C1 segment of cervical spinal cord (tissue), 14 donors: ENCODE measurements at places on chromosomes 7 and 10.

GRCh38 chr10:4676566-4676965 lies 149.4 kb upstream of the AKR1E2 start:
- no peak for DNase-seq

GRCh38 chr7:123624527-123625183 lies 23.0 kb downstream of the ASB15 start:
- DNase-seq: no peak

DNA sequence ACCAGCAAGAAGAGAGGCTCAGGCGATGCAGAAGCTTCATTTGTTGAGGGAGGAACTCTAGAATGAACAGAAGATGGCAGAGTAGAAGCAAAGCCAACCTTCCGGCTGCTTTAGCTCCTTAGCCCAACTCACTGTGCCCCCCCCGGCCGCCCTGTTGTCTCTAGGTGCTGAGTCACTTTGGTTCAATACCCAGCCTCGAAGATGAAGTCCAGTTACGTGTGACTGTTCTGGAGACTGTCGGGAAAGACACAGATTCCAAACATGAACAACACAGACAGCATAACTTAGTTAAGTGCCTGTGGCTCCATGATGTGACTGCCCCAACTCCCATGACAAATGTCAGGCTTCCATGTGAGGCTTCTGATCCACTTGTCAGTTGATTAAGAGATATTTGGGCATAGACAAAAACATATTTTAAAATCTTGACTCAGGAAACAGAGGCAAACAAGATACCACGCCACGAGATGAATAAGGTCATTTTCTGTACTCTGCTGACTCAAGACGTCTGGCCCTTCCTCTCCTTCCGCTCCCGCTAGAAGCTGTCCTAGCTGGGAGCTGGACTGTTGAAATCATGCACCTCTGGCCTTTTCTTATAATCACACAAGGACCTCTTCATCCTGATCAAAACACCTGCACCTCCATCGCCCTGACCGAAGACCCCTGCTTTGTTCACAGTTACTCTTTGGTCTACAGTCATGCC lies 199.3 kb downstream of the FRMD4A start:
- no peak for DNase-seq

DNA sequence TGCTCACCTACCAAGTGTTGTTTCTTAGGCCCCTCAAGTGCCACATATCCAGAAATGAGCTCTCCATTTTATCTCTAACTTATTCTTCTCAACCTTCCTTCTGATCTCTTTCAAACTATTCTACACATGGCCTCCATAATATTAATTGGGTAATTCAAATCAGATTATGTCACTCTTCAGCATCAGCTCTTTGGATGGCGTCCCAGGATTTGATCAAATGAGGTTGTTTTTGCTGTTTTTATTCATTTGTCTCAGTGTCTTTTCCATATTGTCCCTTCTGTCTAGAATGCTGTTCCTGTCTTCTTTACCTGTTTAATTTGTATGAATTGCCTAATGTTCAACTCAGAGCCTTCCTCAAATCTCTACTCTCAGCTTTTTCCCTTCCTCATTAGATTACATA lies 234.6 kb upstream of the CXCL12 start:
- no peak for DNase-seq

DNA sequence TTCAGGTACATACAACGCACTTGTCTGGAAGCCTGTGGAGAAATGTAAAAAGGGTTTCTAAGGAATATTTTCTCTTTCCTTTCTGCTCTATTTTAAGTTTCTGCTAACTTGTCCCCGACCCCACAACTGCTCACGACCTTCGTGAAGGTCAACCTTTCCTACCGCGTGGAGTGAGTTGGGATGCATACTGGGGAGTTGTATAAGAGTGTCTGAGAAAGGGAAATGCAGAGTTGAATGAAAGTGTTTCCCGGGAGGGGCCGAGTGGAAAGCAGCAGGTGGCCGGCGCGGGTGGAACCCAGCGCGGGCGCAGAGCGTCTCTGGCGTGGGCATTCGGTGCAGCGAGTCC lies 17.9 kb upstream of the ACBD5 start:
- DNase-seq: no peak

- no peak for DNase-seq
Observed at GRCh38 chr10:111277661-111278060, 200.8 kb downstream of the ADRA2A start.

- DNase-seq: no peak
Observed at GRCh38 chr7:68748934-68749900, 849.1 kb upstream of the AUTS2 start.

DNA sequence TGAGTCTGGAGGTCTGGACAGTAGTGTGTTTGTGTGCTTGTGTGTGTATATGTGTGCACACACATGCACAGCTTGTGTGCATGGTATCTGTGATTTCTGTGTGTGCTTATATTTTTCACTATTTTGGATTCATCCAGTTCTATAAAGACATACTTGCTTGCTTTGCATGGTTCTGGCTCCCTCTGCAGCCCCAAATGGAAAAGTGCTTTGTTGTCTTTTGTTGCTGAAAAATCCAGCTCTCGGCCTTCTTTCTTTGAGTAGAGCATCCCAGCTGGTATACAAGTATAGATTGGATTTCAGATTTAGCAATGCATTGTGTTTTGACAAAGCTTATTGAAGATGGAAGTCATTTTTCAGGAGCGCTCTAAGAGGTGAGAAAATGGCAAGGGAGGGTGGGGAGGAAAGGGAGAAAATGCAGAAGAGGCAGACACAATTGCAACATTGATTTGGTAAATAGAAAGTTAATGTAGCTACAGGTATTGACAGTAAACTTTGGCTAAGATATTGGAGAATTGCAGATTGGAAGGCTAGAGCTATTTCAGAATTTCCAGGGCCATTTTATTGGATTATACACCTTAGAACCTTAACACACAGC lies 333.9 kb downstream of the AUTS2 start:
- peak; percentile 1 for DNase-seq

DNA sequence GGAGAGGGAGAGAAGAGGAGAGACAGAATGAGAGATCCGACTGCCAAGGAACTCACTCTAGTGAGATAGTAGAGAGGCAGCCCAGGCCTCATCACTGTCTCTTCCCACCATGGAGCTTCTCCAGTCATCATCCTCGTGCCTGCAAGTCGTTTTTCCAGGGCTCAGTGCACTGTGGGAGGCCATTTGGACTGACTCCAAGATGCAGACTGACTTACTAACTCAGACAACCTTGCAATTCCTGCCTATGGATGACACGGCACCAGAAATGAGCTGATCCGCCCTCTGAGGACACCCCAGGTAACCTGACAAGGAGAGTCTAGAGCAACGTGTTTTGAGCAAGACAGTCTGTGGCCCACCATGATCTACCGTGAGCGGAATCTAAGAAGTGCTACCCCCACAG lies 154.9 kb downstream of the GLI3 start:
- no peak for DNase-seq

GRCh38 chr10:7596356-7596755 lies 70.4 kb downstream of the ITIH5 start:
- DNase-seq: no peak

DNA sequence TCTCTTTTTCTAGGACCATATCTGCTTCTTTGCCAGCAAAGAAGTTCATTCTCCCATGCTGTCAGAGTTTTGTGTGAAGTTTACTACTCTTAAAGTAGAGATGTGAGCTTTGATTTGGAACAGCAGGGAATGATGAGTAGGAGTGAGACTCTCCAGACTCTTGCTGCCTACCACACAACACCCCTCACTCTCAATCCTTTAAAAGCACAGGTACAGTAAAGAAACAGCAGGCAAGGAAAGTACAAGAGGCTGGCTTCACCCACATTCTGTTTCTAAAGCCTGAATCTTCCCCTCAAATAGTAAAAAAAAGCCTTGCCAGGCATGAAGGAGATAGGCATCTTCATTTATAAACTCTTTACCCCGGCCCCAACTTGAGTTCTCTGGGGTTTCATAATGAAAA lies 97.3 kb downstream of the ARMH3 start:
- DNase-seq: no peak

DNA sequence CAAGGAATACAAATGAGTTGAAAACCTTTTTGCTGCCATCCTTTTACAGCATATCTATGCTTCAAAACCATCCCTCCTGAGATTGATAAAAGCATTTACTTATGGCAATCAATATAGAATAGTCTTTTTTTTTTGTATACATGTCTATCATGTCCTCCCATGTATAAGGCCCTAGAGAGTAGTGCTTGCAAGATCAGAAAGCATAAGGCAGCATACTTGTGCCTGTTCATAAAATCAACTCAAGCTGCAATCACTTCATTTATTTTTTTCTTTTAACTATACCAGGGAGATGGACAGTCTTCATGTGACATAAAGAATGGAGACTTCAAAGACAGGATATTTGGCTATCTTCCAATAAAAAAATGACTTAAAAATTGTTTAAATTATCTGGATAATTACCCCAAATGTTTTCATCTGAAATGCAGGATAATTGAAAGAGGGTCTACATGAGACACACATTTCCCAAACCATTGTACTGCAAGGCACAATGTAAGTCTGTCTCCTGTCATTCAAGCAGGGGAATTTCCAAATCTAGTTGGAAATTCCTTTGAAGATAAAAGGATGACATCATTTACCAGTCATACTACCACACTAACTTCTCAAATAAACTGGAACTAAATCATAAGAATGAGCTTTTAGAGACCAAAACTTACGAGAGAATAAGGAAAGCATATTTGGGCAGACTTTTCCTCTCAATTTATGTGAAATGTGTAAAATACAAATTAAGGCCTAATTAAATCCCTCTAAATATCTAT lies 22.5 kb downstream of the LRRN3 start:
- DNase-seq: no peak

DNA sequence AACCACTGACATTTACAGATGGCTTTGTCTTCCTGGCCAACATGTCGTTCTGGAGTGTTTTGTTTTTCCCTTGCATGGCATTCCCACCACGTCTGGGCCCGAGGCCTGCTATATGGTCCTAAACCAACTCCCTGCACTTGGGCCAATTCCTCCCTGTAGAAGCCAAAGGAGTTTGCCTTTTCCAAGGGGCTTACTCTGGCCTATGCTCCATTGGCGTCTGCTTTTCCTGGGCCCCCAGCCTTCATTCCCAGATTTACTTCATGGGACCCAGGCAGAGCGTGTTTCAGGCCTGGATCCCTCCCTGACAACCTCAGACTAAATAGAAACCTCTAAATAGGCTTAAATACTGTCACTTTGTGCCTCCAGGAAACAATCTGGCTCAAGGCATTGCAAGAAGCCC lies 60.7 kb downstream of the MINDY4 start:
- DNase-seq: no peak

GRCh38 chr10:77710759-77711682 lies 73.4 kb upstream of the KCNMA1 start:
- DNase-seq: peak; percentile 25

DNA sequence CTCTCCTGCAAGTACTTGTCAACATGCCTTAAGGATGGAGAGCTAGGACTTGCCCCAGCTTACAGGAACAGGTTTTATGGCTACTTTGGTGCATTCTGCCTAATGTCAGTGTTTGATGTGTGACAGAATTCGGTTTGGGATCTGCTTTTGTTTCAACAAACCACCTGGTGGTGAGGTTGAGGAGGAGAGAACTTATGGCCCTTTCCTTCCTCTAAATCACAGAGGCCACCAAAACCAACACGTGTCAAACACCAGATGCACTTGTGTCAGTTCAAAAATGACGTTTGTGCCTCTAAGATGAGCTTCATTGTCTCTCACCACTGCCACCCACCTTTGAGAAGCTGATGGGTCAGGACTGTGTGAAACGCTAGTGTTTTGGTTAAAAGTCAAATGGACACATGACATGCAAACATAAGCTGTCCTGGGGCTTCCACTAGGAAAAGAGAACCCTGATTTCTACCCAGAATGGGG lies 83.9 kb downstream of the OSBPL3 start:
- DNase-seq: no peak
